ENCODE measurements at places on chromosomes 2 and 18. TPM values are rescaled to one million over a fixed set of nuclear protein-coding genes. Genes with fewer than 3 reads are reported as not detected.

The MPPE1 gene
- 21.4 TPM for total RNA-seq

The B4GALT6 gene
- total RNA-seq = 16.1 TPM

The PTPRN gene
- not detected for total RNA-seq

The CYP20A1 gene
- 10.0 TPM for total RNA-seq

The HOXD12 gene
- total RNA-seq = 0.27 TPM

The ELOA2 gene
- not detected for total RNA-seq

The OSR1 gene
- 2.6 TPM for total RNA-seq

The HOXD11 gene
- total RNA-seq = not detected

The UGT1A1 gene
- not detected for total RNA-seq

The POTEC gene
- not detected for total RNA-seq

The APCDD1 gene
- total RNA-seq = not detected

The ZSWIM2 gene
- not detected for total RNA-seq

- H3K27ac ChIP-seq = peak overlapping the region; percentile 69
- DNase-seq = peak; percentile 81
- H3K4me1 ChIP-seq = peaks cover 68% of the 10 kb centered on the region
- H3K36me3 ChIP-seq = no peaks in the 10 kb centered on the region
Observed at GRCh38 chr2:45681675-45682074, 30.2 kb downstream of the PRKCE start.

DNA sequence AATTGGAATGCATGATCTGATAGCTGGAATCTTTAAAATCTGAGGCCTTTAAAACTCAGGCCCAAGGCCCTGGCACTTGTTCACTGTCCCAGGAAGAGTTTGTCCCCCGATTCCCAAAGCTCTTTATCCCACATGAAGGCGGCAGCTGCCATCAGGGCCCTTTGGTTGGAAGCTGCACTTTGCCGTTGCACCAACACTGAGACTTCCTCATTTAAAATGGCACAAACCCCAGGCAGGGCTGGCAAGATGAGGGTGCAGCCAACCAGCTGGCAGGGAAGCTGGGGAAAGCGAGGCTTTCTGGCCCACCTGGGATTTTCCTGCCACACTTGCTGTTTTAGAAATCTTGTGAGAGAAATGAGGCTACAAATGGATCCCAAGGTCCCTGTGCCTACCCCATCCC, 6.3 kb downstream of the FLACC1 start:
- H3K27me3 ChIP-seq = no peaks in the 10 kb centered on the region
- H3K4me3 ChIP-seq = no peak overlapping the region
- no peak for DNase-seq
- H3K36me3 ChIP-seq = no peaks in the 10 kb centered on the region

DNA sequence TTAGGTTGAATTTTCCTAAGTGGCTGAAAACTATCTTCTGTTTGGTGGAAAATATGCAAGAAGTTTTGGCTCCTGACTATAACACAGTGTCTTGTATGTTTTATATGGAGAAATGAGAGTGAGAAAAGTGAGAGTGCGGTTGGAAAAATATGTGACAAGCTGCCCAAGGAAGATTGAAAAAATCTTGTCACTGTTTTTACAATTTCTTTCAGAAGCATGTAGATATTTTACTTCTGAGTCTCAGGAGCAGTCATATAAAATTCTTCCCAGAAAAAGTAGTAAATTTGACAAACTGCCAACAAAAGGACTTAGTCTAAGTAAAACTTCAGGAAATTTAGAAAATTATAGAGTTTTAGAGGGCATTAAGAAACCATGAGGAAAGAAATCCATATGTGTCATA, 19.4 kb upstream of the RMND5A start:
- no peaks in the 10 kb centered on the region for H3K36me3 ChIP-seq
- peaks cover 28% of the 10 kb centered on the region for H3K4me1 ChIP-seq

- H3K4me3 ChIP-seq = no peak overlapping the region
- H3K27me3 ChIP-seq = 0 out of 2 replicates have a peak, but pooled peaks cover 3% of the 10 kb centered on the region
- no peak overlapping the region for H3K27ac ChIP-seq
- H3K4me1 ChIP-seq = no peaks in the 10 kb centered on the region
- H3K36me3 ChIP-seq = no peaks in the 10 kb centered on the region
Observed at GRCh38 chr2:15750433-15750814, 158.8 kb downstream of the DDX1 start.

GRCh38 chr2:189285962-189286645, 106.5 kb upstream of the COL5A2 start:
- no peaks in the 10 kb centered on the region for H3K27me3 ChIP-seq
- H3K36me3 ChIP-seq = no peaks in the 10 kb centered on the region
- no peak for DNase-seq
- no peaks in the 10 kb centered on the region for H3K4me1 ChIP-seq

- no peaks in the 10 kb centered on the region for H3K27me3 ChIP-seq
- H3K36me3 ChIP-seq = no peaks in the 10 kb centered on the region
- no peak for DNase-seq
- H3K4me3 ChIP-seq = no peak overlapping the region
- peaks cover 7% of the 10 kb centered on the region for H3K4me1 ChIP-seq
Observed at GRCh38 chr2:240363746-240364581, 71.5 kb upstream of the GPC1 start.

GRCh38 chr18:56962322-56962721, 184.6 kb upstream of the BOD1L2 start:
- H3K27ac ChIP-seq = no peak overlapping the region
- no peak overlapping the region for H3K4me3 ChIP-seq
- H3K4me1 ChIP-seq = no peaks in the 10 kb centered on the region
- no peaks in the 10 kb centered on the region for H3K27me3 ChIP-seq
- H3K36me3 ChIP-seq = no peaks in the 10 kb centered on the region

Data from HCT116 (cell line).